Neural progenitor cell (in vitro differentiated cells): ENCODE measurements at places on chromosomes 6 and 20.

- DNase-seq, result peak; percentile 62
Observed at GRCh38 chr6:43129434-43130194, 41.5 kb upstream of the SRF start.

GRCh38 chr6:3151691-3152090 lies 5.7 kb downstream of the TUBB2A start:
- no peak for DNase-seq

- peak; percentile 55 for DNase-seq
Observed at GRCh38 chr20:58650181-58650775, 805 bp upstream of the STX16 start.

DNA sequence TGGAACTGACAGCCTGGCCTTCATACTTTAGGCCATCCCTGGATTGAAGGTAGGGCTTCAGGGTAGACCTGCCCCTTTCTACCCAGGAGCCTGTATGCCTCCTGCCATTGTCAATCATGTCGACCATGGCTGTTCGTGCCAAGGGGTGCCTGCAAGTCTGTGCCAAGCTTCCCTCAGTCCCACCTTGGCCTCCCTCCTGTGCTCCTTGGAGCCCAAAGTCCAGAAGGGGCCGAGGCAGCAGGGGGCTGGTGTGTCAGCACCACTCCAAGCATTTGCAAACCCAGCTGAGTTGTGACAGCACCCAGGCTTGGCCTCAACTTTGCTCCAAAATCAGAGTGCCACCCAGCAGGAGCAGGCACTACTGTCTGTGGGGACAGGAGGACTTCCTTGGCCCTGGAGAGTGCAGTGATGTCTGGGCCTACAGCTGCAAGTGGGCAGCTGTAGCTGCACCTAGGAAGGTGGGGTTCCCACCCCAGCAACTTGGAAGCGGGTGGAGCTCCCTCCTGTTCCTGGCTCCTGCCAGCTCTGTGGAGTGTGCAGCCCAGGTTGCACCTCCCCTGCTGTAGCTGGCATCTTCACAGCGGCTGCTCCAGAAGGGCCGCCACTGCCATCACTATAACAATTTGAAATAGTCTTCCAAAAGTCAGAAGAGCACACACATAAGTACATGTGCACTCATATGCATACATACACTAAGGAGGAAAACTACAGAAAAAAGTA lies 1719.3 kb downstream of the HACE1 start:
- no peak for DNase-seq

- no peak for DNase-seq
Observed at GRCh38 chr6:41197234-41197633, 3.7 kb downstream of the TREML2 start.
